ENCODE measurements at places on chromosomes 1 and 21. TPM values are rescaled to one million over a fixed set of nuclear protein-coding genes. Genes with fewer than 3 reads are reported as not detected.

DNA sequence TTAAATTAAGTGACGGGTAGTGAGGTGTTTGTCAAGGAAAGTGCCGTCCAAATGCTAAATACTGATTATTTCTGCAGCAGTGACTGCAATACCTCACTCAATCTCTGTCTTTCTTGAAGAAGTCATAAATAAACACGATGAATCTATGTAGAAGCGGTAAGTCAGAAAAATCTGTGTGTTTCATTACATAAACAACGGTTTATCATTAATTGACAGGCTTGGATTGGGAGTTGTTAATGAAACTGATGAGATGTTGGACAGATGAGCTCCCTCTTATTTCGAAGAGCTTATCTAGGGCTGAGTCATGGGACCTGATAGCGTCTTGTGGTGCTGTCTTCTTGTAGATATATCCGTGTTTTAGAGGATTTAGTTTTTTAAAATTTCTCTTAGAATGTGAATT is 92.2 kb upstream of the SAMD11 start:
- DNase-seq: no peak

DNA sequence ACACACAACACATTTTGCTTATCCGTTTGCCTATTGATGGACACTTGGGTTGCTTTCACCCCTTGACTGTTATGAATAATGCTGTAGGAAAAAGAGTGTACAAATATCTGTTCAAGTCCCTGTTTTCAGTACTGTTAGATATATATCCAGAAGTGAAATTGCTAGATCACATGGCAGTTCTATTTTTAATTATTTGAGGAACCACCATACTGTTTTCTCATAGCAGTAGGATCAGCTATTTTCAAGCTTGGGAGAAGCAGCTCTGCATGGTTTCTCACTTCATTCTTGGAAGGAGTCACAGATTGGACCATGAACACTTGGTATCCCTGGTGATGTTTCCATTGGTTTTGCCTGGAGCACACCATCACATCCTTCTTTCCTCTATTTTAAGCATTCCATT is 114.4 kb upstream of the ZP4 start:
- DNase-seq: no peak

- peak; percentile 46 for DNase-seq
These were observed 13.1 kb downstream of the KRTAP13-1 start for GRCh38 chr21:30408782-30409494.

DNA sequence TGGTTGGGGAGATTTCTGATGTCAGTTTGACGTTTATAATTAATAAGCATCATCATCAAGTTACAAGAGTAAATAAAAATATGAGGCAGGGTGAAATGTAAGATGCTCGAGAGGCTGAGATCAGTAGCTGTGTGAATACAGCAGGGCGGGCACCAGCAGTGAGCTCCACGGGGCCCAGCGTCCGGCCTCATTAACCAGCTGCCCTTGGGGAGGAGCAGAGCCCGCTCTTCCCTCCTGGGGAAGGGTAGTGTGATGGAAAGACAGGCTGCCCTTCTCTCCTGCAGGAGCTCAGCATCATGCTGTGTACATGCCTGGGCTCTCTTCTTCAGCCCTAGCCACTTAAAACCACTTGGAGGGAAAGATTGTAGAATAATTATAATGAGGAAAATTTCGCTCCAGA is 23.4 kb downstream of the PDE9A start:
- DNase-seq: no peak

GRCh38 chr1:151693057-151693651 is 23.4 kb downstream of the CELF3 start:
- no peak for DNase-seq

- DNase-seq: no peak
These were observed 237.5 kb upstream of the ESRRG start for GRCh38 chr1:216960716-216961115.

The AQP10 gene
- total RNA-seq: not detected

The GNG12 gene
- 18.4 TPM for total RNA-seq

Measured in neural crest cell (in vitro differentiated cells).